ENCODE measurements at places on chromosomes 4 and X. TPM values are rescaled to one million over a fixed set of nuclear protein-coding genes. Genes with fewer than 3 reads are reported as not detected.

The TMEM31 gene
- 0.39 TPM for polyA plus RNA-seq

The NAP1L3 gene
- polyA plus RNA-seq, result 7.3 TPM

The RS1 gene
- not detected for polyA plus RNA-seq

The FGF13 gene
- not detected for polyA plus RNA-seq

The MSX1 gene
- not detected for polyA plus RNA-seq

The SPATA18 gene
- polyA plus RNA-seq, result not detected

The BCLAF3 gene
- 3.1 TPM for polyA plus RNA-seq

The GAGE1 gene
- not detected for polyA plus RNA-seq

The BEX2 gene
- polyA plus RNA-seq, result 112 TPM

All from CD4-positive, alpha-beta memory T cell (primary cell).